LoVo (cell line): ENCODE measurements at places on chromosomes 1 and 21.

- no peak for DNase-seq
Observed at GRCh38 chr21:46206163-46207005, 22.1 kb upstream of the SPATC1L start.

DNA sequence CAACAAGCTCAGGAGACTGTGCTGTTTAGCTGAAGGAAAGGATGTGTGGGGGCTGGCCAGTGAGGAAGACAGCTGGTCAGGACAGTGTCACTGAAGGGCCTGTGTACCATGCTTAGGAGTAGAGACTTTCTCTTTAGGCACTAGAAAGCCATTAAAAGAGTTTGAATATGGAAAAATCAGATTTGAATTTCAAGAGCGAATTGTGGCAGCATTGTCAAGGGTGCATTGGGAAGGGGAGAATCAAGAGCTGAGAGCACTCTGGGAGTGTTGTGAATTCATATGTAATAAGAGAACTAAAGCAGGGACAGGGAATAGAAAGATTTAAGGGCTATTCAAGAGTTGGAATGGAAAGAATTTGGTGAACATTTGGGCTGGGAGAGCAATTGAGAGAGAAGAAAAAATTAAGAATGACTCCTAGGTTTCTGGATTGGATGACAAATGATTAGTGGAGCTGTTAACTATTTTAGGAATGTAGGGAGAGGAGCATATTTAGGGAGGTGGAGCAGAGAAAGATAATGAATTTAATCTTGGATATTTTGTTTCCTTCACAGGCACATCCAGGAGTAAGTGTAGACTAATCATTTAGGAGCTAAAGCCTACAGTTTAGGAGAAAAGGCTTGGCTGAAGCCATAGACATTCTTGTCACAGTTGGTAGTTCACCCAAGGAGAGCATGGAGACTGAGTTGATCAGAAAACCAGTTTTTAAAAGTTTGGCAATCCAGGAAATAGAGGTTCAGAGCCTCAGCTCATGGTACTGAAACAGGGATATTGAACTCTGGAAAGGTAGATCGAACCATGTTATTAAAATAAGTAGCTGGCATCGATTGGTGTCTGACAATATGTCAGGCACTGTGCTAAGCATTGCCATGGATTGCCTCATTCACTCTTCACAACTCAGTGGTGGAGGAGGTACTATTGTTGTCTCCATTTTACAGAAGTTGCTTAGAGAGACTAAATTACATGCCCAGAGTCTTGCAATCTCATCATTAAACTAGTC is 23.1 kb upstream of the TOR3A start:
- DNase-seq = no peak

GRCh38 chr1:160748181-160748877 is 9.3 kb downstream of the SLAMF7 start:
- DNase-seq = no peak

DNA sequence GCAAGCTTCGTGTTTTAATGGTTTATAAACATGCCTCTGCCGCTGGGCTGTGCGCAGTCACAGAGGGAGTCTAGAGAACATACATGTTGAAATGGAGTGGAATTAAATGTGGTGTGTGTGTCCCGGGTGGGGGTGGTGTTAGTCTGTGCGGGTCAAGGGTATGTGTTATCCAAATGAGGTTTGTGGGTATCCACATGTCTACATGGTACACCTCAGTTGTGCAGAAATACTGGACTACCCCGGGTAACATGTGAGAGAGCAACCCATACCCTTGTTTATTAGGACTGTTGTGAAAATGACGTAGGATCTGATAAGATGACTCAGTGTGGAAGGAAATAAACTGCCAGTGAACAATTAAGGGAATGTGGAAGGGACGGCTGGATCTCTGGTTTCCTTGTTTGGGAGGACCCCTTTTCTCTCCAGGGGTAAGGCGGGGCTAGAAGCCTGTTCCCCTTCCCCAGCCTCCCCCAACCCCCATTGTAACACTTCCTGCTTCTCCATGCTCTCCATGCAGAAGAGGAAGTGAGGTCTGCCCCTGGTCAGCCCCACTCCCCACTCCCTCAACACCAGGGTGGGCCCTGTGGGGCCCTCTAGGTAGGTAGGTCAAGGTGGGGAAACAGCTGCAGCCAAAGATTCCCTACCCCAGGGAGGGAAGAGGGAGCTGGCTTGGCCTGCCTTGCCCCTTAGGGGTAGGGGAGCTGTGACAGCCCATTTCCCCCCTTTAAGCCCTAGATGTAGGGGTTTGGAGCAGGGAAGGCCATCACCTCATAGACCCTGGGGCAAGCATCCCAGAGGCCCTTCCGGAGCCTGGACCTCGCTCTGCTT is 690 bp downstream of the EPS8L3 start:
- DNase-seq = peak; percentile 69

DNA sequence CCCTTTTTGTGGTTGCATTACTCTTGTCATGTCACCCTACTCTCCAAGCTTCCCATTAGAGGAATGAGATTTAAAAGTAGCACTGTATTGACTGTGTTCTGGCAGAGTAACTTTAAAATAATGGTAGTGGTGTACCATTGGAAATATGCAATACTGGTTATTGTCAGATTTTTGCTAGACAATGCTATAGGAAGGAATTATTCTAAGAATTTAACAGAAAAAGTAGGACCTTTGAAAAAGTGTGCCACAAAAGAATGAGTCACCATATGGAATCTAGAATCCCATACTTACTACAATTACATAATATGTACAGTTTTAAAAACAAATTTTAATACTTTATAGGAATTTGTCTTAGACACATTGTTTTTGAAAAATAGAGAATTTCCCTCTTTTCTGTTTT is 13.8 kb downstream of the MIER1 start:
- no peak for DNase-seq

DNA sequence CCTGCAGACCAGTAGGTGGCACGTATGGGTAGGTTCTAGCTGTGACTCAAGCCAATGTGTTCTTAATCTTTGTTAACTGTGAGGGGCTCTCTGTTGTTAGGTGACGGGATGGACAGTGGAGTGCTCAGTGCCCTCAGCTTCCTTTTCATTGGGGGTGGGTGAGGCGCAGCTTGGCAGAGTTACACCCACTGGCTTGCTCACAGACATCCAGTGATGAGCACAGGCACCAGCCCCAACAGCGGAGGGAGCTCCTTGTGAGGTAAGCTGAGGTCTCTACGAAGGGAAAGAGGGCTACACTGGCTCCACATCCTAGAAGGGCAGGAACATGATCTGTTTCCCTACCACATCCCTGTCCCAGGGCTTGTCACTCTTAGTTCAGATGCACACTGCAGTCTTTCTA is 871.3 kb downstream of the LRRIQ3 start:
- no peak for DNase-seq

GRCh38 chr1:31760471-31761470 is 3.4 kb downstream of the ADGRB2 start:
- no peak for DNase-seq

DNA sequence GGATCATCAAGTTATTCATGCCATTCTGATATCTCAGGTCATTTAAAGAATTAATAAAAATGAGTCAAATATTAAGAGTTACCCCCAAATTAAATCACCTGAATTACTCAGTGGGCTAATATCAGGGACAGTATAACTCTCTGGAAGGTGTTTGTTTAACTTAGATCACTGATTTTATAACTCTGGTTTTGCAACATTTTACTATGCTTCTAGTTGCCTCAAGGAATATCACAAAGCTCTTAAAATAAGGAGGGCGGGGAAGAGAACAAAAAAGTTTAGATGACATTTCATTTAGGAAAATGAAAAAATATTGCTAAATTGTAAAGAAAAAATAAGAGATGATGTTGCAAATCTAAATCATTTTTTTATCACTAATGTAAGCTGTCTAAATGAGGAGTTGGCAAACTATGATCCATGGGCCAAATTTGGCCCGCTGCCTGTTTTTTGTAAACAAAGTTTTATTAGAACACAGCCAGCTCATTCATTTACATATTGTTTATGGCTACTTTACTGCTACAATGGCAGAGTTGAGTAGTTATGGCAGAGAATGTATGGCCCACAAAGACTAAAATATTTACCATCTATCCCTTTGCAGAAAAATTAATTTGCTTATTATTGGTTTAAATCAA is 31.9 kb upstream of the SLC19A2 start:
- DNase-seq = no peak

DNA sequence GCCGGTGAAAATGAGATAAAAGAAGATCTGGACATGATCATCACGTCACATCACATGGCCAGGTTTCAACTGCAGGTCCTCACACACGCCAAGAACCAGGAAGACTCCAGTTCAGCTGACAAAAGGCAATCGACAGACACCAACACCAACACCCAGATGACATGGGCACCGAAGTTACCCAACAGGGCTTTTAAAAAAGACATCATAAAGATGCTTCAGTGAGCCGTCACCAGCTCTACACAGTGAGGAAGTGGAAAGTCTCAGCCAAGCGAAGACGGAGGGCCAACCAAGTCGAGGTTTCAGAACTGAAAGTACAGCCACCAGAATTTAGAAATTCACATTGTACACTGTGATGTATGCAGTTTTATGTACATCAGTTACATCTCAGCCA is 154.3 kb upstream of the COL6A1 start:
- DNase-seq = no peak

DNA sequence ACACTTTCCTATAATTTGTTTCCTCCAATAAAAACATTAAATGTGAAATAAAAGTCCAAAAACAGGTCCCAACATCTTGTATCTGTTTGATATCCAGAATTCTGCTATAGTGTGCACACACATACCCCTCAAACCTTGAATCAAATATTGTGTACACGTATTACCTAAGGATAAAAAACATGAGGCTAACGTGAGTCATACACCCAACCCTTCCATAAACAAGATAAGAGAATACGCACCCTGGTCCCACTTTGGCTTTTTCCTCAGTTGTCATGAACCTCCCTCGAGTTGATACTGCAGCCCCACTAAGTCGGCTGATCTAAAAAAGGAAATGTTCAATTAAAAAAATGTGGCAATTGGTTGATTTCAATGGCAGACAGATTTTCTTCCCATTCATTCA is 5.2 kb downstream of the KHDC4 start:
- DNase-seq = peak; percentile 65

DNA sequence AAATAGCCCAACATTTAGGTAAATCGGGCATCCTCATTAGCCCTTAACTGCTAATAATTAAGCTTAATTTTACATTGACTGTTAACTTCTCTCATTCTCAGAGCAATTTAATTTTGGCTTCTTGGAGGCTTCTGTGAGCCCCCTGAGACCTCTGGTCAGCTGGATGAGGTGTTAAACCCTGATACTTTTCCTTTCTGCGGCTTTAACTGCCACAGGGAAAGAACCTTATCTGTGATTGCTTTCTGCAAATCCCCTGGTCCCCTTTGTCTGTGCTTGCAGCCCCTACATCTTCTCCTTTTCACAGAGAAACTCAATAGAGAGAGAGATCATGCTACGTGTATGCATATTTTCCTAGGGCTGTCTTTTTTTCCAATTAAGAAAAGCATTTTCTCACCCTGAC is 184.5 kb upstream of the CSF3R start:
- no peak for DNase-seq

GRCh38 chr1:239717097-239717917 is 330.9 kb downstream of the CHRM3 start:
- DNase-seq = peak; percentile 2

GRCh38 chr1:228314658-228315483 is 91.8 kb downstream of the TRIM11 start:
- DNase-seq = no peak

DNA sequence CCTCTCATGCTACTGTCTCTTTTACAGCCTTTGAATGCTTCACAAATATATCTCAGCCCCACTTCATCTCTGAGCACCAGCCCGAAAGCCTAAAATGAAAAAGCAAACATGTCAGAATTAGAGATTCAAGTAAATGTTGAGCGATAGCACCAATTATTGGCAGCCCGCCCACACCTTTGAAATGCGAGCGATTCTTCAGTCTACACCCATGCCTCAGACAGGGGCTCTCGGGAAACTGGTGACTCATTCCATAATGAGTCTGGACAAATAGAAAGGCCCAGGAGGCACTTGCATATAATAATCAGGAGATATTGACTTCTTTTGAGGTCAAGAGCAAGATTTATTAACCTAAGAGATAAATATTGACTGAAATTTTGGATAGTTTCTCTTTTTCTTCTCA is 487.3 kb upstream of the PTBP2 start:
- peak; percentile 46 for DNase-seq

- DNase-seq = no peak
Observed at GRCh38 chr1:44033756-44034155, 2.5 kb upstream of the SLC6A9 start.

DNA sequence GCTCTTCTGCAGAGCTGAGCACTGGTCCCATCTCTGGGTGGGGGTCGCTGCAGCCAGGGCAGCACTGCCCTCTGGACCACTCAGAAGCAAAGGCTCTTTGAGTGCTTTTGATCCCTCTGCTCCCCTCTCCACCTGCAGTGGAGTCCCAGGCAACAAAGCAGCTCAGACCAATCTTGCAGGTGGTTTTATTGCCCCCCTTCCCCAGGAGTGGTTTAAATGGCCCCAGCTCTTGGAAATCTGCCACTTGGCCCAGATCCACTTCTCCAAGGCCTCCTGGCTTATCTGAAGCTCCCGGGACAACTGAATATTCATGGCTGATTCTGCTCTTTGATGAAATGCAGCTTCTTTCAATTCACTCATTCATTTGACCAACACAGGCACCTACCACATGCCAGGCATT is 2.7 kb downstream of the STUM start:
- DNase-seq = no peak

DNA sequence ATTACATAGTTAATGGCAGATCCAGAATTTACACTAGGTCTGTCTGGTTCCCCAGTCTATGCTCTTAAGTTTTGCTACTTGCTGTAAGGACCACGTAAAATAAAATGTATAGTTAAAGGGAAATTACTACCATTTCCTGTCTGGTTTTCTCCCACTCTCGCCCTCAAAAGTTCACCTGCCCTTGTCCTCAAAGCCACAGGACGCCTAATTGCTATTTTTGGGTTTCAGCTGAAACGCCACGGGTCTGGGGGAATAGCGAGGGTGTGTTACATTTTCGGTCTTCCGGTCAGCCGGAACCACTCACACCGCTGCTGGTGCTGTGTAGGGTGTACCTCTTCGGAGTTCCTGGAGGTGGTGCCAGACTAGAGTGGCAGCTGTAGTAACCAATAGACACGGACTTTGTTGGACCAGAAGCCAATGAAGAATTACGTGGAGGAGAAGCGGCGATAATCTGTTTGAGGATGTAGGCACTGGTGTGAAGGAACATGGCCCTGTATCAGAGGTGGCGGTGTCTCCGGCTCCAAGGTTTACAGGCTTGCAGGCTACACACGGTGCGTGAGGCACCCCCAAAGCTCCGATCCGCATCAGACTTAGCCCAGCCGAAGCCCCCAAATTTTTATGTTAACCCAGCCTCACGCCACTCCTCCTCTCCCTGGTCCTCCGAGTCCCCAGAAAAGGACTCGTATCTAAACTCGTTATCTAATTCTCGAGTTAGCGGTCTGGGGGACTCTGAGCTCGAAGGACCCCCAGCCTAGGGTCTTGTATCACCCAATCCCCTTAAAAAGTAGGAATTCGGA is at the start of gene TARS2:
TARS2 (plus strand) TSS at position 454 of the 797 bp plus-strand sequence; CDS start at position 486, 32 bp downstream.
- DNase-seq = peak; percentile 97

- no peak for DNase-seq
Observed at GRCh38 chr1:201284636-201285035, 1.3 kb downstream of the PKP1 start.

- peak; percentile 98 for DNase-seq
Observed at GRCh38 chr21:33642027-33642895, at the start of gene ITSN1. Gene ITSN1, plus strand, starts transcription at chr21:33642501. Its CDS starts 76,328 bp downstream, at chr21:33718829.
